ENCODE measurements at places on chromosomes 3 and 15.

GRCh38 chr3:130462089-130462488 is 54.9 kb upstream of the COL6A6 start:
- DNase-seq: no peak

DNA sequence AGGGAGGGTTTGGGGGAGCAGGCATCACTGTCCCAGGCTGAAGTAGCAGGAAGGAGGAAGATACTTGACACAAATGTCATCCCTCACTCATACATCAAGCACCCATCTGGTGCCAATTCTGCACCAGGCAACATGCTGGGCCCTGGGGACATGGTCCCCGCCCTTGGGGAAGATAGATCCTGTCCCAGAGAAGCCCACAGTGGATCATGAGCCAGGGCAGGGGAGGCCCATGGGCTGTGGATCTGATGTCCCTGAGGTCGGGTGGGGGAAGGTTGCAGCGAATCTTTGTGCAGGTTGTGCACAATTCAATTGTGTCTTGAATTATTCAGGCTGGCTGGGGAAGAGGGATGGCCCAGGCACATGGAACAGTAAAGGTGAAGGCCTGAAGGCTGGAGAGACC is 6.4 kb upstream of the CCDC33 start:
- DNase-seq: no peak

- no peak for DNase-seq
Observed at GRCh38 chr3:184767377-184767776, 44.6 kb upstream of the VPS8 start.

GRCh38 chr15:73035221-73035620 is 17.0 kb upstream of the NEO1 start:
- no peak for DNase-seq

- DNase-seq: no peak
Observed at GRCh38 chr15:39474657-39475056, 106.2 kb upstream of the THBS1 start.

GRCh38 chr15:94416820-94417219 is 185.5 kb downstream of the MCTP2 start:
- DNase-seq: no peak

DNA sequence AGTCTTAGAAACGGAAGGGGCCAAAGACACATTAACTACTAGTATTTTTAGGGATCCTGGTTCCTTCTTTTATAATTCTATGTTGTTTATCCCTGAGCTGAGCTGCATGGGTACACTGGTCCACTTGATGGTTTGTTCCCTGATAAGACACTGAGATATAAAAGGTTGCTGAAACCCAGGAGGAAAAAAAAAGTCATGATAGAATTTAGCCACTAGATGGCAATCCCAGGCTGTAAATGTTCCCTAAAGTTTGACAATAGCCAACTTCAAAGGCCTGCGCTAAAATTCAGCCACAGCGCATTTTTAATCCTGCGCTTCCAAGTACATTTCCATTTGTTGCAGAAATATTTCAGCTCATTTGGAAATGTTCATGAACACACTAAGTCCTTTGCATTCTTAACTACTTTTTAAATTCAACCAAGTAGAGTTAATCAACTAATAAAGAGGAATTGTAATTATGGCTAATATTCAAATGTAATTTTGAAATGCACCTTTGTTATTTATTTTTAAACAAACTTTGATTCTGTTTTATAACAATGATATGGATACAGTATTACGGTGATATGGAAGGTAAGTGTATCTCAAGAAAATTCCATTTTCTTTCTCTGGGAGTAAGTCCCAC is 249.3 kb upstream of the FEZF2 start:
- DNase-seq: no peak

GRCh38 chr3:189389346-189389745 is 217.6 kb downstream of the TPRG1 start:
- DNase-seq: no peak

DNA sequence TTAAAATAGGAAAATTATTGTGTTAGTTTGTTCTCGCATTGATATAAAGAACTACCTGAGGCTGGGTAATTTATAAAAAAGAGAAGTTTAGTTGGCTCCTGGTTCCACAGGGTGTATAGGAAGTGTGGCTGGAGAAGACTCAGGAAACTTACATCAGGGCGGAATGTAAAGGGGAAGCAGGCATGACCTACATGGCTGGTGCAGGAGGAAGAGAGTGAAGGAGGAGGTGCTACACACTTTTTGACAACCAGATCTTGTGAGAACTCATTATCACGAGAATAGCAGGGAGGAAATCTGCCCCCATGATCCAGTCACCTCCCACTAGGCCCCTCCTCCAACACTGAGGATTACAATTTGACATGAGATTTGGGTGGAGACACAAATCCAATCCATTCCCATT is 490.7 kb downstream of the RBMS3 start:
- no peak for DNase-seq

DNA sequence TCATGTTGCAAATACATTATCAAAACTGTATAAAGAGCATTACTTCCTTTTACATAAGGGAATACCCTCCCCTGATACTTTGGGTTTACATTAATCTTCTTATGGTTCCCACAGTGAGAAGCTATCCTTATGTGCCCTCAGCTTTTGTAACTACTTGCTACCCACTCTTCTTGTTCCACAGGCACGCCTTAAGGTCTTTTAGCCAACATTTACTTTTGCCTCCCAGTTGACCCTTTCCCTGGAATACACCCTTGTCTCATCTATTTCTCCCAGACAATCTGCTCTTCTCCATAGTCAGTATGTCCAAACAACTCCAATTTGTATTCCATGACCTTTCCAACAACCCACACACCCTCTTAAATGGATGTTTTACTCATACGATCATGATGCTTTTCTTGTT is 116.8 kb upstream of the COL8A1 start:
- DNase-seq: no peak

- no peak for DNase-seq
Observed at GRCh38 chr3:80543154-80543553, 775.4 kb upstream of the ROBO1 start.

GRCh38 chr3:81270603-81271379 is 490.7 kb downstream of the GBE1 start:
- DNase-seq: no peak

GRCh38 chr3:193729088-193729465 is 136.1 kb downstream of the OPA1 start:
- no peak for DNase-seq

- no peak for DNase-seq
Observed at GRCh38 chr15:81506071-81506470, 132.1 kb upstream of the TMC3 start.

- no peak for DNase-seq
Observed at GRCh38 chr3:178546079-178546478, 9.8 kb downstream of the KCNMB2 start.

DNA sequence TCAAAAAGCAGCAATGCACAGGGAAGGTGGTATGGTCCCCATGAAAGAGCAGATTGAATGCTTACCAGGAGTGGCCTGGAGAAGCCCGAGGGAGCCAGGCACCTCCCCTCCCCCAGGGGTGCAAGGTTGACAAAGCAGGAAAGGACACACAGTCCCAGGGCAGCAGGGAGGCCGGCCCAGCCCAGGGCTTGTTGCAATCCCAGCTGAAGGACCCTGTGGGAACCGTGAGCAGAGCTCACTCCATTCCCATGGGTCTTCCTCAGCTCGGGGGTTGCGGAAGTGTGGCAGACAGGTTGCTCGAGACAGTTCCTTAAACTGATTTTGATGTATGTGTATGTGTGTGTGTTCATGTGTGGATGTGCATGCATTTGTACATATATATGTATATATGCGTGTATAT is 15.8 kb downstream of the UROC1 start:
- DNase-seq: no peak

DNA sequence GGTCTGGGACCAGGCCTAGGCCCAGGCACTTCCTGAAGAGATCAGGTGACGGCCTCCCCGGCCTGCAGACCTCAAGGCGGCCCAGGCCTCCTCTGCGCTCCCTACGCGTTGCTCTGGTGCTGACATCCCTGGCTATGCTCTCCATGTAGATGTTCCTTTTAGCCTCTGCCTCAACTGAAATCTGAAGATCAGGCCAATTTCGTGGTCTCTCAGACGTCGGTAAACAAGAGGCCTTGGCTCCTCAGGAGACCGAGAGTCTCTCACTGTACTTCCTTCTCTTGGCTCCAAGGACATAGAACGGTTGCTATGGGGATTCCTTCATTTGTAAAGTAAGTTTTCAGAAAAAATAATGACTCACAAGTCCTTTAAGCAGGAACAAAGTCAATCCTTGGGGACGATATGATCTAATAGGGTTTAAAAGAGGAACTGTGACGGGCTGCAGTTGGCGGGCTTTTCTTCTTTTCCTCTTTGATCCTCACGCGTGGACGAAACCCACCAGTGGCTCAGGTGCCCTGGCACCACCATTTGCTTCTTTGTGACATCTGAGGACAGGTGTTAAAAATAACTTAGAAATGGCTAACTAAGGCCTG is 55.6 kb upstream of the CGNL1 start:
- no peak for DNase-seq

DNA sequence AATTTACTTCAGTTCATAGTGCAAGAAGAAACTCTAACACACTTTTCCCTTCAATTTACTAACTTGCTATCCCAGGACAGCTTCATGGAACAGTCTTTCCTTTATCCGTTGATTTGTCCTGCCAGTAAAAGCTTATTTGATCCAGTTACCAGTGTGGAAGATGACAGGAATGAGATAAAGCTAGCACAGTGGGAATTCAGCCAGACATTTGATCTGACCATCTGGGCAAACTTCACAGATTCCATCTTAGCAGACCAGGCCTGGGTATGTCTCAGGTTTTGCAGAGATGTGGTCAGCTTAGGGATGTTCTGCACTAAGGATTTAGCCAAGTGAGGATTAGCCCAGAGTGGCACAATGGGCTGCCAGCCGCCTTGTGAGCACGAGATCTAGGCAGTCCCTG is 19.7 kb downstream of the CEMIP start:
- DNase-seq: no peak

GRCh38 chr3:14699643-14700042 is 24.7 kb downstream of the C3orf20 start:
- DNase-seq: no peak

DNA sequence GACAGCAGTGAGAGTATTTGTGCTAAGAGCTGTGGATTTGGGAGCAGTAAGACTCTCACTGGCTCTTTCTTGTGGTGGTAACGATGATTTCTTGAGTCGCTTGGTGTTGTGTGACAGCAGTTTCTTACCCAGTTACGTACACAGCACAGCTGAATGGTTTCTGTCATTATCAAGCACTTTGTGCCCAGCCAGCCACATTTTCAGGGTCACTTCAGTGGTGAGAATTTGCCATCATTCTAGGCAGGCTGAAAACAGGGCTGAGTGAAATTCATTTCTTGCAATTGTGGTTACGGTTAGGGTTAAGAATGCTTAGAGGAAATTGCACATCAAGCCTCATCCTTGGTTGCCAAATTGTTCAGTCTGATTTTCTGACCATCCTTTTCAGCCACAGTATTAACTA is 130.1 kb downstream of the RYR3 start:
- no peak for DNase-seq

DNA sequence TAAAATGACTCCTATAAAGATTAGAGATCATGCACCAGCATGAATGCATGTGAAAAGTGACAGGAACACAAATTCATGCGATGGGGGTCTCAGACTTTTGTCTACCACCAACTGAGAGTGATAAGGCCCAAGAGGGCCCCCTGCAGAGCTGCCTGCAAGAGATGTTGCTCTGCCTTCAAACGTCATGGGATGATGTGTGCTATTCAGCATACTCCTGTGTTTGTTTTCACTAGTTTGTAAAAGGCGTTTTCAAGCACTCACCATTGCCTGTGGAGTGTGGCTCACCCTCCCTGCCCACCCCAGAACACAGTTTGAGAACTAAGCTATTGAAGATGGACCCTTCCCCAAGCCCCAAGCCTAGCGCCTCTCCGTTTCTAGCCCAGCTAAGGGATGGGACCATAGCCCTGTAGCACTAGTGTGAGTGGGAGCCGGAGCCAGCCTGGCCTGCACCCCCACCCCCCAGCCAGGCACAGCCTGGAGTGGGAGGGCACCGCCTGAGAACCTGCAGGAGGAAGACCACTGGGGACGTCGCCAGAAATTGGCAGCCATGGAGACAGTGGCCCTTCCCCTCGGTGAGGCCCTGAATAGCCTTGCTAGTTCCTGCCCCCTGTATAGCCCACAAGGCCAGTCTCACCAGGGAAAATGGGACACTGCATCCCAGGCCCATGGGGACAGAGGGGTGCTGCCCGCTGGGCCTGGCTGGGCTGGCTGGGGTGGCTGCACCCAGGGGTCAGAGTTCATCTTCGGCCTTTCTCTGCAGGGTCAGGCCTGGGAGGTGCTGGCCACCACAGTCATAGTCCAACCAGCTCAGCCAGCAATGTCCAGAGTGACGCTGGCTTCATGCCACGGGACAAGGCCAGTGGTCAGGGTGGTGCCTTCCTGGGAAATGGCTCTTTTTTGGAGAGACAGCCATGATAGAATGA is 22.6 kb upstream of the KLF13 start:
- DNase-seq: no peak

- no peak for DNase-seq
Observed at GRCh38 chr15:28933710-28934445, 48.1 kb downstream of the APBA2 start.

DNA sequence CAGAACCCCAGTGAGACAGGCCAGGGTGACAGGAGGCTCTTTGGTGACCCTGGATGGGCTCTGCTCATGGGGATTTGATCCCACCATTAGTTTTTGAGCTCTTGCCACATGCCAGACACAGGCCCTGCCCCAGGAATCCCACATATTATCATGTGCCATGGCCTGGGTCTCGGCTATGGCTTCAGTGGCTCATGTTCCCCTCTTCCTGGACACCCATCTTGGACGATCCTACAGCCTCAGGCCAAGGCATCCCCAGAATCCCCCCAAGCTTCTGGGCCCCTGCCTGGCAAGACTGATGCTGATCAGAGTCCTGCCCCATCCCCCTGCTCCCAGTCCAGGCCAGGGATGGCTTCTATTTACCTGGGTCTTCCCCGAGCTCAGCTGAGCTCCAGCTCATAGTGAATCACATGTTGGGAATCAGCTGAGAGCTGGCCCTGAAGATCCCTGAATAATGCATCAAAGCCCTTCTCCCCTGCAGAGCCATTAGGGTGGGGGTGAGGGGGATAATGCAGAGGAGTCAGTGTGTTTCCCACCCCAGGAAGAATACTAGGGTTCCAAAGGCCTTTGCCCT is 50.9 kb upstream of the CHRNB4 start:
- no peak for DNase-seq

GRCh38 chr3:52092891-52093290 is 36.5 kb upstream of the DUSP7 start:
- DNase-seq: no peak

DNA sequence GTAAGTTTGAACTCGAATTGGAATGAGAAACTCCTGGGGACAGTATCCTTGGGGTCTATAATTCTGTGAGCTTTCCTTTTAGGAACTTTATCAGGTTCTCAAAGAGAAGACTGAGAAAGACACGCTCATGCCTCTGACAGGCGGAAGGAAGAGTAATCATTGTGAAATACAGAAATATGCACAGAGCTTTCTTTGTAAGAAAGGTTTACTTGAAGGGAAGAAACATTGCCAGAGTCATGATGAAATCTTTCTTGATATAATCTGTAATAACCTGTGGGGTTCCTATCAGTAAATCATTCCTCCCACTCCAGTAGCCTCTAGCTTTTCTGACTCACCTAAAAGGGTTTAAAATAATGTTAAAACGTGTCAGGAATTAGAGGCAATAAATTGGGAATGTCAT is 83.6 kb upstream of the CCDC39 start:
- DNase-seq: no peak
